NCI-H1105 treated with DMSO at 0.1 percent for 48 hours (cell line): ENCODE measurements at places on chromosomes 1 and 21.
A peak's percentile ranks its signal among the peaks of the same experiment; 100 is the strongest.

- no peak for DNase-seq
Measured at GRCh38 chr1:205598841-205599668, 32.8 kb downstream of the ELK4 start.

DNA sequence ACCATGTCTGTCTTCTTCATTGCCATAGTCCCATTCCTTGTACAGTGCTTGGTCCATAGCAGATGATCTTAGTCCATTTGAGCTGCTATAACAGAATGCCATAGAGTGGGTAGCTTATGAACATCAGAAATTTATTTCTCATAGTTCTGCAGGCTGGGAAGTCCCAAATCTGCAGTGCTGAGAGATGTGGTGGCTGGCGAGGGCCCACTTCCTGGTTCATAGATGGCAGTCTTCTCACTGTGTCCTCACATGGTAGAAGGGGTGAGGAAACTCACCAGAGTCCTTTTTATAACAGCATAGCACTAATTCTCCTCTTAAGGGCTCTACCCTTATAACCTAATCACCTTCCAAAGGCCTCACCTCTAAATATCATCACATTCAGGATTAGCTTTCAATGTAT lies 23.1 kb upstream of the RAP1A start:
- DNase-seq, result no peak

- DNase-seq, result no peak
Measured at GRCh38 chr1:27099587-27100334, 55.2 kb downstream of the SLC9A1 start.

DNA sequence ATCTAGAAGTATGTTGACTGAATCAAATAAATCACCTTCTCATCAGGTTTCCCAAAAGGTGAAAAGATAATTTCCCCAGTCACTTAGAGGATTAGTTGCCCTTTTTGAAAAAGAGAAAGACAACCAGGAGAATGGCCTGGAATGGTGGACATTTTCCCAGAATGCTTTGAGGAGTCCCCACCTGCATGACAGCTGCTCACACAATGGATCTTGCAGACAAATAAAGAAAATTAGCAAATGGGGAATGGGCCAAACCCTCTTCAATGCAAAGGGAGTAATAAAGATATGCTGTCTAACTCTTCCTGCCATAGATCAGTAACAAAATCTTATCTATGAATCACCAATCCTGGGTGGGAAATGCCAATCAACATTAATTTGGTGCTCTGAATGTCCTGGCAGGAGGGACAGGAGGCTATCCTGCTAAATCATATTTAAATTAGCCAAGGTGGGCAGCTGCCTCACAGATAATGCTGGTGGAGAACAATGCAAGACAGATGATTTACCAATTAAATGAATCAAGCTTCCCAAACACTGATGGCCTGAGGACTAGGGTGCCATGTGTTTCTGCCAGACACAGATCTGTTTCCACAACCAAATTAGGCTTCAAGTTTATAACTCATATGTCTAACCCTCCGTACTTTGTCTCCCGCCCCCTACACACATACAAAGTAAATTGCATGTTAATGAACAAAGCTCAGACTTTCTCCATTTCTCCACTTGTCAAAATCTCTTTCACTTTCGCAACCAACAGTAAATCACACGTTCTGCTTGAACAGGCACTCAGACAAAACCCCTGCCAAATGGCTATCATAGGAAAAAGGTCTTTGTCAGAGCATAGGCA lies 488.0 kb upstream of the PLXNA2 start:
- DNase-seq, result peak; percentile 91

DNA sequence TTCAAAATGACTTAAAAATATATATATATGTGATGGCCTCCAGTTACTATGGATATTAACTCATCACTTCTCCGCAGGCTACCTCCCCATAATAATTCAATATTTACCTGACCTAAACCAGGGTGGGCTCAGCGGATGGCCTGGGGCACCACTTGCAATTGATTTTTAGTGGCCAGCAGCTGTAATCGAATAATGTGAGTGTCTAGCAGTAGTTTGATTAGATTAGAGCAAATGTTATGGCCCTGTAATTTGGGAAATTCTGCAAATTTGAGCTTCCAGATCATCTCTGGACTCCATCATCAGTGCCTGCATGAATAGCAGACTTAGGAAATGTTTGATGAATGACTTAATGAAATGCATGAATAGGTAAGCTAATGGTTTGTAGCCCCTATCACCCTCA lies 14.7 kb downstream of the SUSD4 start:
- DNase-seq, result no peak

GRCh38 chr1:116740296-116740695 lies 13.9 kb upstream of the CD2 start:
- DNase-seq, result no peak

DNA sequence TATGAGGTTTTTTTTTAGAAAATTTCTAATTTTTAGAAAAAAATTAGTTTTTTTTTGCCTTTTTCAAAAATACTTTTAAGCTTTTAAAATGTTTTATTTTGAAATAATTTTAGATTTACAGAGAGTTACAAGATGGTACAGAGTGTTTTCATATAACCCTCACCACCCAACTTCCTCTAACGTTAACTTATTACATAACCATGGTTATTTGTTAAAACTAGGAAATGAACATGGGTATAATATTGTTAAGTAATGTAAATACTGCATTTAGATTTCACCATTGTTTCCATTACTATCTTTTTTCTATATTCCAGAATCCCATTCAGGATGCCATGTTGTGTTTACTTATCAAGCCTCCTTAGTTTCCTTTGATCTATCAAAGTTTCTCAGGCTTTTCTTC lies 45.2 kb upstream of the ST6GALNAC3 start:
- DNase-seq, result no peak

DNA sequence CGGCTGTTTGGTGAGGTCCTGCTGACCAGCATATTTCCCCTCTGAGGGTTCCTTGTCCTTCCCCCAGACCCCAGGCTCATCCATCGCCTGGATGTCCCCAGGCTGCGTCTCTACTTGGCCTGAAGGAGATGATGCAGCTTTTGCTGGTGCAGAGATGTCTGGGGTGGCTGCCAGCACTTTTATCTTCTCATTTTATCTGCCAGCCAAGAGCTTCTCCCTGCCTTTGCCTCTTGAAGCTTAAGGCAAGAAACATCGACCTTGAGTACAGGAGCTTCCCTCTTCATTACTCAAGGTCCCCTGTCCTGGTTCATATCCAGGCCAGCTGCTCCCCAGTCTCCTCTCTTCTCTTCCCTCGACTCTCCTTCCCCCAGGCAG lies 9.2 kb upstream of the H6PD start:
- DNase-seq, result no peak

DNA sequence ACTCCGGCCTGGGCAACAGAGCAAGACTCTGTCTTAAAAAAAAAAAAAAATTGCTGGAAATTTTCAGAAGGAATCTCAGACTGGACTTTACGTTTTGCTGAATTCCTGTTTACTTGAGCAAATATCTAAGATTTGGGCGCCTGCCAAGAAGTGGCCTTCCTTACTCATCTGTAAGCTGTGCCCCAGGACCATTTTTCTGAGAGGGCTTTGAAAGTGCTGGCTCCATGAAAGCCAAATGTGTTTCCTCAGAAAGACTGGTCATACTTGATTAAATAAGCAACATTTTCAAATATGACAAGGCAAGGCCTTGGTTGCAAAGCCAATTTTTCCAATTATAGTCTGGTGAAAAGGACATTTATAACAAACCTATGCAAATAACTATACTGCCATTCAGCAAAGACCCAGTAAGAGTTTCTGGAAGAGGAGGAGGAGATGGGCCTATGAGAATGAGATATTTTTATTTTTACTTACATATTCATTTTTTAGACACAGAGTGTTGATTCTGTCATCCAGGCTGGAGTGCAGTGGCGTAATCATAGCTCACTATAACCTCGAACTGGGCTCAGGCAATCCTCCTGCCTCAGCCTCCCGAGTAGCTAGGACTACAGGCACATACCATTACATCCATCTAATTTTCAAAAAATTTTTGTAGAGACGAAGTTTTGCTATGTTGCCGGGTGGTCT lies 56.3 kb upstream of the HTR1D start:
- DNase-seq, result no peak

GRCh38 chr1:30465096-30465495 lies 258.3 kb downstream of the MATN1 start:
- DNase-seq, result no peak

GRCh38 chr1:173113015-173113741 lies 62.4 kb upstream of the TNFSF18 start:
- no peak for DNase-seq

- no peak for DNase-seq
Measured at GRCh38 chr21:31987696-31988095, 114.9 kb downstream of the HUNK start.

GRCh38 chr1:40344597-40344996 lies 27.5 kb upstream of the COL9A2 start:
- DNase-seq, result no peak

- DNase-seq, result no peak
Measured at GRCh38 chr1:76229279-76230005, 154.9 kb downstream of the ST6GALNAC3 start.

DNA sequence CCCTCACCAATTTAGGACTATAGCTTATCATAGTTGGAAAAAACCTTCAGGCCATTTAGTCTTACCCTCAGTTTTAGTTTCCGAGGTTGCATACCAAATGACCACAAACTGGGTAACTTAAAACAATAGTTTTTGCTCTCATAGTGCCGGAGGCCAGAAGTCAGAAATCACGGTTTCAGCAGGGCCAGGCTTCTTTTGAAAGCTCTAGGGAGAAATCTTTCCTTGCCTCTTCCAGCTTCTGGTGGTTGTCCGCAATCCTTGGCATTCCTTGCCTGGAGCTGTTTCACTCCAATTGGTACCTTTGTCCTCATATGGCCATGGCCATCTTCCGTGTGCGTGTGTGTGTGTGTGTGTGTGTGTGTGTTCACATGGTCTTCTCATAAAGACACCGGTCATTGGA lies 12.4 kb upstream of the PLXNA2 start:
- no peak for DNase-seq

DNA sequence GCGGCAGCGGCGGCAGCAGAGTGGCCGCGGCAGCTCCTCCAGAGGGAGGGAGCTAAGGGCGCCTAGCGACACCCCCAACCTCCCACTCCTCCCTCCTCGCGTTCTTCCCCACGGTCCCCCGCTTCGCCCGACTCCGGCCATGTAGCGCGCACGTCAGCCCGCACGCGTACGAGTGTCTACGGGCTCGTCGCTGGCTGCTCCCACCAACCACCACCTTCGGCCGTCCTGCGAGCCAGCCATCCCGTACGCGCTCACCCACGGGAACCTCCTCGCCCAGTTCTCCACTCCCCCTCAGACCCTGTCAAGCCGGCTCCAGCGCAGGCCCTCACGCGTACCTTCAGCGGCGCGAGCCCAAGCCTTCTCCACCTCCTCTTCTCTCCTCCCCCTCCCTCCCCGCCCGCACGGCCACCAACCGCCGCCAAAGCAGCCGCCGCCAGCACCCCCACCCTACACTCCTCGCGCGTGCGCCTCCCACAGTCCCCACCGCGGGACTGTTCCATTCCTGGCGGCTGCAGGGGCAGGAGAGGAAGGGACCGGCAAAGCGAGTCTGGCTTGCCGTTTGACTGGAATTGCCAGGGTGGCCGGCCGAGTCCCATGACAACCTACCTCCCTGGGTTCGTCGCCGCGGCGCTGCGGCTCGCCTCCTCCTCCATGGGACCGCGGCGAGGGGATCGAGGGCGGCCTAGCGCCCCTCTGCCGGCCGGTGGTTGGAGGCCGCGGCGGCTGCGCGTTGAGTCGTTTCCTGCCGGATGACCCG lies at the start of gene YY1AP1:
TSS of gene YY1AP1 (minus strand) at position 451 of the 757 bp plus-strand sequence. CDS start 8,338 bp downstream, outside the sequence.
- peak; percentile 80 for DNase-seq

DNA sequence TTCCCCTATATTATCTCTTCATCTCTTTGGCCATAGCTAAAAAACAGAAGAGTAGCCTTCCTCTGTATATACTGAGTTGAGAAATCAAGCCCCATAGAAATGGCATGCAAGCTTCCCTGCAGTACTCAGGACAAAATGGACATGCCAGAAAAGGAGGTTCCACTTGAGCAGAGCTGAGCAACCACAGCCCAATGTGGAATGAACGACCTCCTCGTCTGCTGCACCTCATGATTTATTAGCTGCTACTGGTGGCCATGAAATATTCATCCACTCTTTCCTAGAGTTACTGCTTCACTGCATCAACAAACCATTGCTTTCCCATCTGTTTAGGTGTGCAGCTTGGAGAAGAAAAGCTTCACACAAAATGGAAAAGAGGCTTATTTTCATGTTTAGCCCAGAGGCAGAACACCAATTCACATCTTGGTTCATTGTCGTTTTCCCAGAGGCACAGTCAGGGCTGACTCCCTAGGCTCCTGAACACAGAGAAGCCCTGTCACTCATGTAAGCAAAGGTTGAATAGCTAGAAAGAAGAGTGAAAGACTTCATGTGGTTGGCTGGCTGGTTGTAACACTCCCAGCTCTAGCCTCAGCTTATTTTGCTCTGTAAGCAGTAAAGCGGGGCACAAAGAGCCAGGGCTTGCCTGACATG lies 148.0 kb downstream of the TSEN15 start:
- no peak for DNase-seq

GRCh38 chr1:186819563-186819962 lies 9.2 kb upstream of the PLA2G4A start:
- DNase-seq, result no peak

- no peak for DNase-seq
Measured at GRCh38 chr1:190046231-190046630, 431.4 kb downstream of the BRINP3 start.

DNA sequence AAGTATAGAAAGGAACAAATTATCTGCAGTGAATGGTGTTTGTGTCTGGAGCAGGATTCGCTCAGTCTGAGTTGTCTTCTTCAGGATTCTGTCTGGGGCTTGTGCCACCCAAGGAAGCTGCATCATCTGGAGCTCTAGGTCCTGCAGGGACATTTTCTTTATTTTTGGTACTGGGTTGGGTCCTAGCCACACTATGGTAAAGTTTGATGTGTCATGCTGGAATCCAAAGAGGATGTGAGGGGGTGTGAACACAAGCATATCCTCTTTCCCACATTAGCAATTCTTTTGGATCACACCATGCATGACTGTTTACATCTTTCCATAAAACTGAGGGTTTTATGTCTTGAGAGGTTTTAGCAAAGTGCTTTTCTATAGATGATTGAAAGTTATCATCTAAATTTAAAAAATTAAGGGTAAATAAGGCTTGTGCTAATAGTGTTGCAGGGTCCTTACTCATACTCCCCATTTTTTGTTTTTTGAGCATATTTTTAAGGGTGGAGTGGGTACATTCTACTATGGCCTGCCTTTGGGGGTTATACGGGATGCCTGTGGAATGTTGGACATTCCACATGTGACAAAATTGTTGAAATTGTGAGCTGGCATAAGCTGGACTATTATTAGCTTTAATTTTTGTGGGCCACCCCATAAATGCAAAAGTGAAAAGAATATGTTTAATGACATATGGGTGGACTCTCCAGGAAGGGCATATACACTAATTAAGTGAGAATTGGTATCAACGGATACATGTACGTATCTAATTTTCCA lies 152.0 kb upstream of the HMCN1 start:
- DNase-seq, result no peak

DNA sequence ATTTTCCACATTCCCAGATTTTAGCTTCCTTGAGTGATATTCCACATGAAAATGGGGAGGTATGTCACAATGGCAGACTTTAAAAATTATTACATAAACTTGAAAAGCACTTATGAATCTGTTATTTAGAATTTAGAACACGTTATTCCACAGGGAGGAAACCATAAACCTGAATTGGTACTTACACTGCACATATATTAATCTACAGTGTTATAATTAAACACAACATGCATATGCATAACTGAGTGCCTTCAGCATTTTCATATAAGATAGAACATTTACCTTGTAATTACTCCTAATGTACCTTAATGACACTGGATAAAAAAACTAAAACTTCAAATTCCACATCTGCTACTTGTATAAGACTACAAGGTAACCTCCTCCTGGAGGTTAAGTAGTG lies 9.8 kb downstream of the ARHGAP29 start:
- no peak for DNase-seq
